ENCODE measurements at places on chromosomes 5 and 9. TPM values are rescaled to one million over a fixed set of nuclear protein-coding genes. Genes with fewer than 3 reads are reported as not detected.

TSSK1B gene
- not detected for total RNA-seq

FAM153A gene
- not detected for total RNA-seq

HAPLN1 gene
- total RNA-seq, result 4.7 TPM

PRRX2 gene
- total RNA-seq, result not detected

CDH6 gene
- 1.1 TPM for total RNA-seq

SPINK4 gene
- not detected for total RNA-seq

CDH12 gene
- not detected for total RNA-seq

TRIM23 gene
- 13.3 TPM for total RNA-seq

ZNF483 gene
- total RNA-seq, result 1.6 TPM

TXNDC8 gene
- not detected for total RNA-seq

ITGA2 gene
- total RNA-seq, result 74.1 TPM

All from epithelial cell of umbilical artery (primary cell).